HFF-Myc (cell line): ENCODE measurements at places on chromosomes 6 and 20.

GRCh38 chr6:72579865-72580264 lies 42.0 kb upstream of the KCNQ5 start:
- DNase-seq: no peak

GRCh38 chr20:16599257-16599656 lies 26.0 kb upstream of the KIF16B start:
- no peak for DNase-seq

GRCh38 chr6:139983555-139984276 lies 609.3 kb upstream of the CITED2 start:
- no peak for DNase-seq

DNA sequence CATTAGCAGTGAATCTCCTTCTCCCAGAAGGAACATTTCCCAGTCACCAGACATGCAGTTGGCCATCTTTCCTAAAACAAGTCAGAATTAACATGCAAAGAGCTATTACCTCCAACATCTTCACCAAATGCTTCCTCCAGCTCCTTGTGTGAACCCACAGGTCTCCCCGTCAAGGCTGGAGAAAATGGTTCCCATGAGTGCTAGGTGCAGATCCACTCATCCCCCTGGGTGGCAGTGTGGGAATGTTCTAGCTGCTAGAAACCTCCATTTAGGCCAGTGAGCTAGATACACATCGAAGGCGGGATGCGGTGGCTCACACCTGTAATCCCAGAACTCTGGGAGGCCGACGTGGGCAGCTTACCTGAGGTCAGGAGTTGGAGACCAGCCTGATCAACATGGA lies 603.9 kb upstream of the SLC35B3 start:
- no peak for DNase-seq

DNA sequence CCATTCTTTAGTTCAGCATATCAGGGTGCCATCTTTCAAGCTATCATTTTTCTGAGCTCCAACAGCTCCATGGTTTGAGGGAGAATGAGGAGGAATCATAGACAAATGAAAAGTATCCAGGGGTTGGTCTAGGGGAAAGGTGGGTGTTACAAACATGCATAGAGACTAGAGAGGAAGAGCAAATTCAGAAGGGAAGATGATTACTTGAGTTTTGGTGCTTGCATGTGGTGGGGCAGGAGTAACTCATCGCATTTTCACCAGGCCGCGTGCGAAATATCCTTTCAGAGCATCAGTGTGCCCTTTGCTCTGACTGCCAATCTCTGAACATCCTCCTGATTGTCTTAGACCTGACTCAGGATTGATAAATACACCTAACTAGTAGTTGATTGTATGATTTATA lies 7.7 kb upstream of the BICRAL start:
- DNase-seq: no peak

DNA sequence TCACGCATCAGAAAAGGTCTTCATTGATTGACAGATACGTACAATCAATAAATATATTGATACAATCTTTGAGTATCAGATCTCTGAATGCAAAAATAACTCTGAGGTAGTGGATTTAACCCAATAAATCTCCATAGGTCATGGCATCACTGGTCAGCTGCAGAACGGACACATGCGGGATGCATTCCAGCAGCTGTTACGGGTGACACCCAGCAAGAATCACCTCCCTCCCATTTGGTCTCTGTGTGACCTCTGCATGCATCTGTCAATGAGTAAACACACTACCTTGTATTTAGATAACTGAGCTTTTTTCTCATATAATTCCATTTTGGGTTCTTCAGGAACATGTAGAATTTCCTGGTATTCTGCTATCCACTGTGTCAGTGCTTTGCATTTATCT lies 285.4 kb downstream of the SYNE1 start:
- no peak for DNase-seq
